ENCODE measurements at places on chromosomes 1 and 21.

DNA sequence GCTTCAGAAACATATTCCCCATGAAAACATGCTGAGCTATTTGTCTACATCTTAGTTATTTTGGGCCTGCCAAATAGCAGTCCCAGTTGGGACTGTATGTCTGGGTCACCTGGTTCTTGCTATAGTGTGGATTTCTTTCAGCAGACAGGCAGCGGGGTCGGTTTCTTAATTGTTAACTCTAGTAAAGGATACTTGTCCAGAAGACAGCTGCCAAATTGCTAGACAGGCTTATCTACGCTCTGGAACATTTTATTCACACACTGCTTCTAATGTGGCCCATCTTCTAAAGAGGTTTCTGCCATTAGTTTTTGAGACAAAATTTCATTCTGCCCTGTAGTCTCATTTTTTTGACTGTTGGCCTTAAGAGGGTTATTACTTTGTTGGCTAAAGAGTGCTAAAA, 217.9 kb downstream of the RWDD3 start:
- DNase-seq = no peak

GRCh38 chr1:65243491-65243890, 65.9 kb upstream of the DNAJC6 start:
- DNase-seq = no peak

GRCh38 chr1:153842006-153842471, 66.8 kb downstream of the SLC27A3 start:
- DNase-seq = peak; percentile 44

- no peak for DNase-seq
These were observed 15.1 kb downstream of the ELK4 start for GRCh38 chr1:205616563-205617293.

DNA sequence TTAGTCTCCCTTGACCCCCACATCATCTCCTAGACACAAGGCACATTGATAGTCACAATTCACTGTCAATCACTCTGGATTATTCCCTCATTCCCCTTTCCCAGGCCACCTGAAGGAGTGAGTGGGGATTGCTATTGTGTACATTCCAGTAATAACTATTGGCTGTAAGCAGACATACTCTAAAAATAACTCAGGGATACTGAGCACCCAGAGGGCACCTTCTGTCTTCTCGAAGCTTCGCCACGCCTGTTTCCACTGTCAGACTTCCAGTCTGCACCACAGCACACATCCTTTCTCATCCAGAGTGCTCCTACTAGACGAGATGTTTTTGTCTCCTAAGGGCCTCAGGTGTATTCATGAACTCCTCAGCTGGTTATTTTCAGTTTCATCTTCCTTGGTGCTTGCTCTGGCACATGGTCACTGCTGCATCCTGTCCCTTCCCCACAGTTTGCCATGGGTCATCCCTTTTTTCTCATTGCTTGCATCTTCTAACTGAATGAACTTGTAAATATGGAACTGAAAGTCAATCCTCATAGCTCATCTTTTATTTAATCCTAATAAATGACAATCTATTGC, 848 bp upstream of the APOBEC4 start:
- DNase-seq = no peak

DNA sequence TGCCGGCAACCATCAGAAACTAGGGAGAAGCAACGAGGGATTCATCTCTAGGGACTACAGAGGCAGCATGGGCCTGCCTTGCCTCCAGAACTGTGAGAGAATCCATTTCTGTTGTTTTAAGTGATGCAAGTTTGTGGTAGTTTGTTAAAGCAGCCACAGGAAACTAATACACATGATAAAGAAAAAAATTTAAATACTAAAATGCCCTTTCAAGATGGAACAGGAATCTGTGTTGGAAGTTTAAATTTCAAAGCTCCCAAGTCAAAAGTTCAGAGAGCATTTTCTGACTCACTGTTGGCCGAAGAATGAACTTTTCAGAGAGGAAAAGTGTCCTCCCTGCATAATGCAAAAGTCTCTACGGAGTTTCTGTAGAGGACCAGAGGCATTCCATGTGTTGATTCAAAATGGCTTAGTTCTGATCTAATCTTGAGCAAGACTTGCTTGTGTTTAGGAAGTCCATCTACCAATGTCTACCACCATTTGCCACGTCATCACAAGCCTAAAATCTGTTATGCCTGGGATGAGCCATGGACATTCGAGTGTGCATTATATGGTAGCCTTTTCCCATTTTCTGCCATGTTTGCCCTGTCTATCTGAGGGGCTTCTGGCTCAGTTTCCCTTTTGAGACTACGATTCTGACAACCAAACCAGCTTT, 22.4 kb upstream of the ARHGAP29 start:
- no peak for DNase-seq

GRCh38 chr1:87642581-87643221, 314.0 kb downstream of the LMO4 start:
- no peak for DNase-seq

GRCh38 chr1:83839566-83840173, 159.3 kb downstream of the TTLL7 start:
- DNase-seq = no peak

- DNase-seq = no peak
These were observed 3.9 kb upstream of the TMPRSS2 start for GRCh38 chr21:41511858-41512257.

GRCh38 chr1:43981135-43981491, 2.1 kb downstream of the B4GALT2 start:
- DNase-seq = no peak

DNA sequence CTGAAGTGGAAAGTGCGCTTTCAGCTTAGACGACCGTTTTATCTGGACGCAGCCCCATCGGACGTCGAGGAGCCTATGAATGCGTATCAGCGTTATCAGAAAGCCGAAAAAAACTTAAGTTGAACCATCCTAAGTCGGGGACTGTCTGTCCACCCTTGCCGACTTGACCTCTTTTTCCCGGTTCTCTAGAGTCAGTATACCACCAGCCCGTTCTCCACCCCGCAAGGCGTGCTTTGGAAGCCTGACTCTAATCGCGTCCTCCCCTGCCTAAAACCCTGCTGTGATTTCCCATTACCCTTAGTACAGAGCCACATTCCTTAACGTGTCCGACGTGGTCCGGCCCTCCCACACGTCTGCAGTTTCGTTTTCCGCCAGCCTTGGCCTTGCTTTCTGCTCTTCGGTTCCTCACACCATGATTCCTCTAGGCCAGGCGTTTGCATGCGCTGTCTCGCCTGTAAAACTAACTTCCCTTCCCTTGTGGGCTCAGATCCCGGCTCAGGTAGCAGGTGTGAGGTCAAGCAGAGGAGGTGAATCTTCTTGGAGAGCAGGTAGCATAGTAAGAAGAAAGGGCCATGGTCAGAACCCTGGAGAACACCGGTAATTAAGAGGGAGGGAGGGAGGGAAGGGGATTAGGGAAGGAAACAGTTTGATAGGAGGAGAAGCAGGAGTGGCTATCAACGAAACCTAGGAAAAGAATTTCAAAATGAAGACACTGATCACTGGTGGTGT, 865 bp downstream of the ADPRS start:
- DNase-seq = no peak

GRCh38 chr1:42463921-42464320, 835 bp downstream of the CCDC30 start:
- no peak for DNase-seq

- no peak for DNase-seq
These were observed 36.5 kb downstream of the MAP3K21 start for GRCh38 chr1:233364026-233364425.

GRCh38 chr1:61079898-61080336, 2.4 kb upstream of the NFIA start:
- DNase-seq = peak; percentile 87

DNA sequence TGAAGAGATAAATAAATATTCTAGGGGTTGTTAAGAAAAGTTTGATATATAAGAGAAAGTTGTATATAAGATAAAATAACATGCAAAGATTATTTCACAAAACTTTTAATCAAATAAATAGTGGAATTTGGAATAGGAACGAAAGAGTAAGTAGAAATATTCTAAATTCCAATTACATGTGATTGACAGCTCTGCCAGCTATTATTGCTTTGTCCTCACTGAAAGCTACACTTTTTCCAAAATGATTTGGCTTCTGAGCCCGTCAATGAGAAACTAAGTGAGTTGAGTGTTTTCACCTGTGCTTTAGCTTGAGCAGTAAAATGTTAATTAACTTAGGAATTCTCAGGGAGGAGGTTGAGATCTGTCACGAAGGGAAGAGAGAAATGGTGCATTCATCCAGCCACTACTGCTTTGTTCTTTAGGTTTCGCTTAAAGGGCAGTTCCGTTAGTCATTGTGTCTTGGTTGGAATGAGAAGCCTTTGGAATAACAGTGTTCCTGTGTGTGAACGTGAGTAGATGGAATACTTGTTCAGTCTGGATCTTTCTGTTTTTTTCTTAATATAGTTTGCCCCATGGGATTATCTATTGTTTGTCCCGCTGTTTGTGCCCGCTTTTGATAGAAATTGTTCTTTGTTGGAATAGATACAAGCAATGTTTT, 63.3 kb upstream of the CR1L start:
- no peak for DNase-seq

GRCh38 chr1:63835128-63835527, 61.3 kb downstream of the ROR1 start:
- DNase-seq = no peak

- no peak for DNase-seq
These were observed 33.7 kb downstream of the RTCA start for GRCh38 chr1:100299521-100300222.

DNA sequence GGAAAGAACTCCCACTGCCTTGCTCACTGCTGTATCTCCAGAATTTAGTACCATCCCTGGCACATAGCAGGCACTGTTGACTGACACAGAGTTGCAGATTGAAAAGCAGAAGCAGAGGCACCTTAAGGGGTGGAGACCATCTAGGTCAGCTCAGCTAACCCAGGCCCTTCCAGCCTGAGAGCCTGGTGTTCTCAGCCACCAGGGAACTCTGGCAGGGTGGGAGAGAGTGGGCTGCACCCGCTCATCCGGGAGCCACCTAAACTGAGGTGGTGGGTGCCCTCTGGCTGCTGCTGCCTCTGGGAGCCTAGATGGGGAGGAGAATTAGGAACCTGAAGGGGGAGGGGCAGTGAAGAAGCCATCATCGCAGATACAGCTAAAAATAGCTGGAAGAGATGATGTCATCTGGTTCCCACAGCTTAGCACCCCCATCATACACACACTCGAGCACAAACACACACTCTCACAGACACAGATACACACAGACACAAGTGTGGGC, 1.5 kb upstream of the TSPAN1 start:
- DNase-seq = no peak

- DNase-seq = no peak
These were observed 569 bp downstream of the RNF207 start for GRCh38 chr1:6206520-6206855.

GRCh38 chr1:9351654-9352271, 59.1 kb downstream of the SPSB1 start:
- no peak for DNase-seq

- no peak for DNase-seq
These were observed 150.6 kb downstream of the RWDD3 start for GRCh38 chr1:95384567-95384966.

DNA sequence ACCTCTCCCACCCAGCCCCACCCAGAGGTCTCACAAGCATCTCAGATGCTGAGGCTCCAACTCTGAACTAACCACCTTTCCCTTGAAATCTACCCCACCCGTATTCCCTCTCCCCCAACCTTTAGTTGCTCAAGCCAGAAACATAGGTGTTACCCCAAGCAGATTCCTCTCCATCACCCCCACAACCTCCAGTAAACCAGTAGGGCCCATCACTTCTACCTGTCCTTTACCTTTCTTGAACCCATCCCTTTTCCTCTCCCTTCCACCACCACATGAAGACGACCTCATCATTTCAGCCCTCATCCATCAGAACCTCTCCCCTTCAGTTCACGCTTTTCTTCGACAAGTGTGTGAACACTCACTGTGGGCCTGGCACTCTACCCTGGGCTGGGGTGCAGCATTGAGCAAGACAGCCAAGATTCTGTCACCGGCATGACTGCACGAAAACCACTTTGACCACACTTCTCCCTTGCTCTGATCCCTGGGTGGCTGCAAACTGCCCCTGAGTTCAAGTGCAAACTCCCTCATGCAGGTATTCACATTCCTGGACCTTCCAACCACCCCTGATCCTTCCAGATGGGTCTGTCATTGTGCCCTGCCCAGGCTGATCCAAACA, 65.5 kb upstream of the LAPTM5 start:
- no peak for DNase-seq

- DNase-seq = no peak
These were observed 228.3 kb downstream of the NCAM2 start for GRCh38 chr21:21226472-21226871.

DNA sequence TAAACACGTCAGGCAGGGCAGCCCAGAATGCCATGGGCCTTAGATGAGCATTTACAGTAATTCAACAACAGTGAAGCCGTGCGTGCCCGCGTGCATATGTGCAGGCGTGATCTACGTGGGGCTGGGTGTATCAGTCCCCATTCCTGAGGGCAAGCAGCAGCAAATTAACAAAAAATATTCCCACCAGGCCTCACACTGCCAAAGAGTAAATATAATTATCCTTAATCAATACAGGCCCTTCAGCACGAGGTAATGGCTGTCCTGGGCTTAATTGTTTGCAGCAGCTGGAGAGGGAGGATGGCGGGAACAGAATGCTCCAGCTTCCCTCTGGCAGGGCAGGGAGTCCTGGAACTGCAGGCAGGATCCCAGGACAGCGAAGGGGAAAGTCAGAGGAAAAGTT, 91.8 kb downstream of the DDX20 start:
- no peak for DNase-seq

- DNase-seq = no peak
These were observed 17.4 kb upstream of the CCN1 start for GRCh38 chr1:85563139-85563538.

DNA sequence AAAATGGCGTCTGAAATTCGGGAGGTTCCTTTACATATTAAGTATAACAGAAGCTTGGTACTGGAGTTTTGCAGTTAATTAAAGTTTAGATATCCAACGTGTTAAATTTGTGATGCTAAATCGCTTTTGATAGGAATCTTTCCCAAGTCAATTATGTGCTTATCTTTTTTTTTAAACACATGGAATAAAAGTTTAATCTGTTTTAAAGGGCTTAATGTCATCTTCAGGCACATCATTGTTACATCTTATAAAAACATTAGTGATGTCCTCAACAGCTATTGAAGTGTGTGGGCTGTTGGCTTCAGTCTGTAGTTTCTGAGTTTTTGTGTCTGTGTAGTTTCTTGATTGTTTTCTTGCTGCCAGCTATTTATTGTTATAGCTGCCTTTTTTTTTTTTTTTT, 5.3 kb downstream of the FMN2 start:
- DNase-seq = no peak

GRCh38 chr1:115454837-115455511, 116.9 kb upstream of the NGF start:
- peak; percentile 25 for DNase-seq

GRCh38 chr1:196393742-196394141, 214.5 kb downstream of the KCNT2 start:
- peak; percentile 24 for DNase-seq

GRCh38 chr21:45335151-45335760, 47.6 kb upstream of the POFUT2 start:
- no peak for DNase-seq

DNA sequence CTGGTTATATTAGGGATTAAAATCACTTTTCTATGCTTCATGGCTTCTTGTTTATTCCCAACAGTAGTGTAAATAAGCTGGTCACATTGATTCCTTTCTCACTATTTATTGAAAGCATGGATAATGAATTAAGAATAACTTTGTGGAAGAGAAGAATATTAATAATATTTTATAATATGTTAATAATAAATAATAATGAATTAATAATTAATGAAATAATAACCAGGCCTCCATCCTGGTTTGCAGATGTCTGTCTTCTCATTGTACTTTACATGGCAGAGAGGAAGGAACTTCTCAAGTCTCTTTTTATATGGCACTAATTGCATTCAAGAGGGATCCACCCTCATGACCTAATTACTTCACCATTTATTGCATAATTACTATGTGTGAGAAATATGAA, 473.5 kb downstream of the PTPRC start:
- DNase-seq = no peak

Data from gastrocnemius medialis (tissue), 4 donors.